ENCODE measurements at places on chromosomes 16 and 17.

DNA sequence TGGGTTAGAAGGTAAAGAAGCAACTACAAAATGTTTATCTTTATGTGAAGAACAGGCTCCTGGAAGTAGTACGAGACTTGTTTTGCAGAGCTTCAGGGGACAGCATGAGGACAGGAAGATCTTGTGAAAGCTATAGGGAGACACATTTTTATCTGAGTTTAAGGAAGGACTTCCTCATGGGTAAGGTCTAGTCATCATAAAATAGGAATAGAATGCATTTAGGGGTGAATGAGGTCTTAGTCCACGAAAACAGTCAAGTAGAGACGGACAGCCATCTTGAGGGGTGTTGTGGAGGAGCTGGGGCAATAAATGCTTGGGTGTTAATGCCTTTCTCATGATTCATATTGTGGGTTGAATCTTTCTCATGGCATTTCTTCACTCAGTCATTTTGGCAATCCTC lies 24.3 kb downstream of the KCNJ16 start:
- DNase-seq, result no peak

GRCh38 chr17:33952425-33952824 lies 302.7 kb upstream of the CCL2 start:
- no peak for DNase-seq

DNA sequence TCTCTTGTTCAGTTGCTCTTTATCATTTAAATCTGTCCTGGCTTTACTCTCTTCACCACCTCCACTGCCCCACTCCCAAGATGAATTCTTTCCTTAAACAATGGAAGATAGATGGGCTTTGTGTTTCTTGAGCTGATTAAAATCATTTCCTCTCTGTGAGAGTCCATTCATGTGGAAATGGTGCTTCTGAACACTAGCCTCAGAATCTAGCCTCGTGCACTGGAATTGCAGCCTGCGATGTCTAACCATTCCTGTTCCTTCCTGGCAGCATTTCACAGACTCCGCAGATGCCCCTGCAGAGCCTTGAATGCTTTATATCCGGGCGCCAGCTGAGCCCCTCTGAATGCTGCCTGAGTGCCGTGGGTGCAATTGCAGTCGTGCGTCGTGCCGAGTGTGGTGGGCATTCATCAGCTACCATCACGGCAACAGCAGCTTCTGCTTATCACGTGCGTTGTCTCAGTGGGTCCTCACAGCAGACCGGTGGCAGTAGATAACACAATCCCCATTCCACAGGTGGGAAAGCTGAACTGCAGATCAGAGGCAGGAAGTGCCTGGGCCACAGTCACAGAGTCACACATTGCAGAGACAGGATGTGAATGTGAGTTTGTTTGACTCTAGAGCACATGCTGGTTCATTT lies 172.8 kb upstream of the WSCD1 start:
- DNase-seq, result no peak

DNA sequence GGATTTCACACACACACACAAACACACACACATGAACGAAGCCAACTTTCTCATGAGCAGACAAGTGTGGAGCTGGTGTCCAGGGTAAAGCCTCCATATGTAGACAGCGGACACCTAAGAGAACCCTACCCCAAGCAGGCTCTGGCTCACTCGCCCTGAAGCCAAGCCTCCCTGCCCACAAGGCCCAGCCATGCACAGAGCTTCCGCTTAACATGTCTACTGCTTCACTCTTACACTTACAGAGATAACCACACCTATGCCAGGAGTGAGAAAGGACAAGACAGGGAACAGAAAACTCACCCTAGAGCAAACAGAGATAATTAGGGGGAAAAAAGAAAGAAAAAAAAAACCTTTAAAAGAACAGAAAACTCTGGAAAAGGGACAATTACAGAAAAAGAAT lies 67.5 kb downstream of the CYTH1 start:
- no peak for DNase-seq

- no peak for DNase-seq
Measured at GRCh38 chr17:43845766-43846165, 1.2 kb upstream of the CD300LG start.

- no peak for DNase-seq
Measured at GRCh38 chr16:11183035-11183812, 72.8 kb downstream of the SOCS1 start.

DNA sequence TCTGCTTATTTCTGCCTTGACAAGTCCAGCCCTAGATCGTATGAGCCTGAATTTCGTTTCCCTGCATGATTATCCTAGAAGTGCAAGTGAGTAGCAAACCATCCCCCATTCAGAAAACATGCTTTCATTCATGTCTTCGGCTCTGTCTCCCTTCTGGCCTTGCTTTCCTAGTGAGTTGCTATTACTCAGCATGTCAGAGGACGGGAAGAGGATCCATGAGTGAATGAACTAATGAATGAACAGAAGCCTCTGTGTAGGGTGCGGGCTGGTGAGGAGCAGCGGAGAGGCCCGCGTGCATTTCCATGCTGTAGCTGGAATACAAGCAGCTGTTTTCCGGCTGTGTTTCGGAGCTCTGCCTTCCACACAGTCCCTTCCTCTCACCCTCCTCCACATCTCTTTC lies 155.7 kb upstream of the NOL11 start:
- DNase-seq, result no peak

GRCh38 chr17:7627250-7628121 lies at the start of gene SAT2:
TSS of gene SAT2 (minus strand) at chr17:7627821. CDS start at chr17:7627635, 186 bp downstream.
- no peak for DNase-seq

DNA sequence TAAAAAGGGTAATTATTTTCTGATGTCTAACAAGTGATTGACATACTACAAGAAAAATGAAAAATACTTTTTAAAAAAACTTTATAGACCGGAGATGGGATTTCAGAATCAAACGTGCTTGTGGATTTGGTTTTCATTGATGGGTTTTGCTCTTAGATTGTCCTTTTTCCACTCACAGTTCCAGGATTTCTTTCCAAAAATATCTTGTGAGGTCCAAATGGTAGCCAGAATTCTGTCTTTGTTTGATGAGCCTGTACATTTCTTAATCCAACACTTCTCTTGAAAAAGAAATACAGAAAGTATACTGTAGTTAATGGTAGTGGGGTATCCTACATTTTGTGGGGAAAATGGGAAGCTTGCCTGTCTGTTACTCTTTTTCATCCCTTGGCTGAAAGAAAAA lies 329.3 kb downstream of the KCNJ2 start:
- DNase-seq, result no peak

DNA sequence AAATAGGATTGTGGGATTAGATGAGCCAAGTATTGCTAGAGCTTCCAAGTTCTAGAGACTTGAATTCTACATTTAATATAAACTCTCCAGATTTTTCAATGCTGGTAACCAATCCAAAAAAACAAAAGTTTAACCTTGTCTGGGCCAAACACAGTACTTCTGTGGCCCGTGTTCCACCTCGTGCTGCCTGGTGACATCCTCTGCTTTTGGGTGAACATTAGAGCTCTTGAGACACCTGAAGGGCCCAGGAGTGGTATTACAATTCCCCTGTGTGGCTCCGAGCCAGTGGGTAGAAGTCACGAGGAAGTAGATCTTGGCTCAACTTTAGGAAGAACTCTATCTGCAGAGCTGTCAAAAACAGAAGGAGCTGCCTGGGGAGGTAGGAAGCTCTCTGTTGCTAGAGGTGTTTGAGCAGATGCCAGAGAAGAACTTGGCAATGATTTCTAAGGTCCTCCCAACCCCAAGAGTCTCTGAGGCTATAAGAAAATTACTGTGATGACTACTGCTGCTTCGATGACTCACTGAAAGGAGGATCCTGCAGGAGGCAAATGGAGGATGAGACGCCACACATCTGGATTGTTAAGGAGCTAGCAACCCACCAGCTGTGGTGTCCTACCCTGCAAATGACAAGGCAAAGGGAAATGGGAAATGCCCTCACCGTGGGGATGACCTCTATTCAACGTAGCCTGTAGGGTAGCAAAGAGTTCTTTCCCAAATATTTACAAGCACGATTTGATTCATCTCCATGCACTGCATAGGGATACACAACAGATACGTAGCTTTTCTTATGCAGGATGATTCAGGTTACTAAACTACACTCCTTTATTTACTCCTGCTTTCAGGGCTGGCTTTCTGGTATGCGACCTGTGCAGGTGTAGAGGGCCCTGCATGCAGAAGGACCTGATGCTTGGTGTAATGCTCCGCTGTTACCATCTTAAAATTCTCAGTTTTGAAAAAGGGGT lies 45.8 kb upstream of the GAS7 start:
- no peak for DNase-seq

DNA sequence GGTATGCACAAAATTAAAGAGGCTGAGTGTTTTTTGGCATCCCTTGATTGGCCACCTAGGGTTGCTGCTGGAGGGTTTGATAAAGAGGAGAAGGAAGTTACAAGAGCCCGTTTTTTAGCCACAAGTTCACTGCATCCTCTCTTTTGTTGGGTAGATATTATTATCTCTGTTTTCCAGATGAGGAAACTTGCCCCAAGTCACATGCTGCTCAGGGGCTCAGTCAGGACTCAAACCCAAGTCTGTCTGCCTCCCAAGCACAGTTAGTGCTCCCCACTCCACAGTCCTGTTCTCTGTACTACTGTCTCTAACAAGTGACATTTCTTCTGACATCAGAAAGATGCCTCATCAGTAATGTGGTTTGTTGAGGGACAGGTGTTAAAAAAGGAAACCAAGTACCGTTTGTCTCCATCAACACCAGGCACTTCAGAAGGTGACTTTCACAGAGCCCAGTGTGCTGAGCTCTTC lies 1.4 kb downstream of the NT5M start:
- DNase-seq, result no peak

GRCh38 chr17:31064707-31065106 lies 30.1 kb upstream of the NF1 start:
- no peak for DNase-seq

DNA sequence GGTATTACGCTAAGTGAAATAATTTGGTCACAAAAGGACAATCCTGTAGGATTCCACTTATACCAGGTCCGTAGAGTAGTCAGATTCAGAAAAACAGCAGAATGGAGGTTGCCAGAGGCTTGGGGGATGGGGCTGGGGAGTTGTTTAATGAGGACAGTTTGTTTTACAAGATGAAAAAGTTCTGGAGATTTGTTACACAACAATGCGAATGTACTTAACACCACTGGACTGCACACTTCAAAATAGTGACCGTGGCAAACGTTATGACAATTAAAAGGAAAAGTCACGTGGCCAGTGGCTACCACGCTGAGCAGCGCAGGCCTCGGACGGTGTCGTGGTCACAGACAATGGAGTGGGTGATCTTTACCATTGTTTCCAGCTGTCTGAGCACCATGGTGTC lies 338.1 kb downstream of the SEC14L1 start:
- no peak for DNase-seq

GRCh38 chr17:28949185-28950016 lies 1.9 kb downstream of the PHF12 start:
- no peak for DNase-seq

- no peak for DNase-seq
Measured at GRCh38 chr17:41403404-41404023, 6.1 kb upstream of the KRT31 start.

GRCh38 chr16:66287926-66288325 lies 78.6 kb upstream of the CDH5 start:
- no peak for DNase-seq

DNA sequence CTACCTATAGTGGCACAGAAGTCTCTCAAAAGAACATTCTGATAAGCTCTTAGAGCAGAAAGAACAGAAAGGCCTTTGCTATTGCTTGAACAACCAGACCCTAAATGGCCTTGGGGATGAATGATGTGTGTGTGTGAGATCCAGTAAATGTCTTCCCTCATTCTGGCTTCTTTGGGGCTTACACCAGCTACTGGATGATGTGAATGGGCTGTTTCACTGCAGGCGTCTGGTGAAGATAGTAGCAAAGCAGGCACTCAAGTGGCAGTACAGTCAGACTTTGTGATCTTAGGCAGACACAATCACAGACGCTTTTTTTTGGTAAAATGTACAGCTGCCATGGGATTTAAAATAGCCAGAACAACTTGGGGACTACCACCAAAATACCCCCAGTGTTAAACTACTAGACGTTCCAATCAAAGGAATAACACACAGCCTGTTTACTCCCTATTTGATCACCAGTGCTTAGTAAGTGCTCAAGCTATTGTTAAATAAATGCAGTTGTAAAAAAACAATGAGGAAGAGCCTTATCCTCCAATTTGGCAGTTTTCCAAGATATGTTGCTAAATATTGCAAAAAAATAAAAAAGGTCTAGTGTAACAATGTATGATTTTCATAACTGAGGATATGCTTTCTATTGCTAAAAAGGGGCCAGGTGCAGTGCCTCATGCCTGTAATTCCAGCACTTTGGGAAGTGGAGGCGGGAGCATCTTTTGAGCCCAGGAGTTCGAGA lies 17.9 kb downstream of the NDUFAB1 start:
- no peak for DNase-seq

DNA sequence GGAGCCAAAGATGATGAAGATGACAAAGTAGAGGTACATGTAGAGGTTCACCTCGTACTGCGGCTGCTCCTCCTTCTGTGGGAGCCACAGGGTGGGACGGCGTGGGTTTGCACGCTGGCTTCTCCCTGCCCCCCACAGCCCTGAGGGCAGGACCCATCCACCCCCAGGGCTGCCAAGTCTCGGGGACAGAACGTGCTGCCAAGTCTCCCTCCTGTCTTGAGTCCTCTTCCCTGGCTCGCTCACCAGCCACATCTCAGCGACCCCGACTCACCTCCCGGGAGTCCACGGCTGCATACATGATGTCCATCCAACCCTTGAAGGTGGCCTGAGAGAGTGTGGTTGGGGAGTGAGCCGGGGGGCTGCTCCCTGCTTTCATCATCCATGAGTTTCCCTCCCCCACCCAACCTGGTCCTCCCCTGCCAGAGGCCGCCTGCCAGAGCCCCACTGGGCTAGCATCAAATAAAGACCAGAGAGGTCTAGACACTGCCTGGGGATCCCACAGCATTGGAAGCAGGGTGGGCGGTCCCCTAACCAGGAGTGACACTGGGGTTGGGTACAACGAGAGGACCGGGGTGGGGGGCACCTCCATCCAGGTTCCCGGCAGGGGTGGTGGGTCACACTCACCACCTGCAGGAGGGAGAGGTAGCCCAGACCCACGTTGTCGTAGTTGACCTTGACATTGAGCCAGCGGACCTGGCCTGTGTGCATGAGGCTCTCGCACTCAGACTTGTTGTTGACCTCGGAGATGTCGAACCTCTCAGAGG lies 12.8 kb upstream of the CD79B start:
- no peak for DNase-seq

DNA sequence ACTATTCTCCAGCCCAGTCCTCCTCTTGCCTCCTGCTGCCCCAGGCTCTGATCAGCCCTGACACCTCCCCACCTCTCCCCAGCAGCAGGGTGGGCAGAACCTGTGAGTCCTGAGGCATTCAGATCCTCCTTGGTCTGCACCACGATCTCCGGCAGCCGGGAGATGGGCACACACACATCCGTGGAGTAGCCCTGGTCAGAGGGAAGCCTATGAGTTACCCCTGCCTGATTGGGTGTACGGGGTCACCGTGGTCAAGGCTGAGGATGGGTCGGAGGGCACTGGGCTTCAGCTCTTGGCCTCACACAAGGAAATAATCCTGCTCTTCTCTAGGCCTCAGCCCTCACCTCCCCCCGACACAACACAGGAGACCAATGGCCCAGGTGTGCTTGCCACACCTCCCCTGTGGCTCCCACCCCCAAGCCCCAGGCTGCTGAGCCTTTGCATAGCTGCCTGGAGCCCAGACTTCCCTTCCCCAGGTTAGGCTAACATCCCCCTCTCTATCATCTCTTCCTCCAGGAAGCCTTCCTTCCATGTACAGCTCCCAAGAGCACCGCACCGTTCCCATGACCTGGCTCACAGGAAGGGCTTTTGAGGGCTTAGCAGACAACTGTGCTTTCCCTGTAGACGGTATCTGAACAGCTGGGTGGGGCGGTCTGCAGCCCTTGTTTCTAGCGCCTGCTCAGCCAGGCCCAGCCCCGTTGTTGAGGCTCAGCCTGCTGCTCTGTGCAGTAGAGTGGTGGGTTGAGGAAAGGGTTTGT lies 3.7 kb downstream of the LDHD start:
- no peak for DNase-seq
